D341Med (cell line): ENCODE measurements at places on chromosomes 7 and 10.

- DNase-seq: no peak
Observed at GRCh38 chr7:14414274-14414986, 425.0 kb upstream of the ETV1 start.

- DNase-seq: no peak
Observed at GRCh38 chr7:94410413-94411187, 15.9 kb downstream of the COL1A2 start.

DNA sequence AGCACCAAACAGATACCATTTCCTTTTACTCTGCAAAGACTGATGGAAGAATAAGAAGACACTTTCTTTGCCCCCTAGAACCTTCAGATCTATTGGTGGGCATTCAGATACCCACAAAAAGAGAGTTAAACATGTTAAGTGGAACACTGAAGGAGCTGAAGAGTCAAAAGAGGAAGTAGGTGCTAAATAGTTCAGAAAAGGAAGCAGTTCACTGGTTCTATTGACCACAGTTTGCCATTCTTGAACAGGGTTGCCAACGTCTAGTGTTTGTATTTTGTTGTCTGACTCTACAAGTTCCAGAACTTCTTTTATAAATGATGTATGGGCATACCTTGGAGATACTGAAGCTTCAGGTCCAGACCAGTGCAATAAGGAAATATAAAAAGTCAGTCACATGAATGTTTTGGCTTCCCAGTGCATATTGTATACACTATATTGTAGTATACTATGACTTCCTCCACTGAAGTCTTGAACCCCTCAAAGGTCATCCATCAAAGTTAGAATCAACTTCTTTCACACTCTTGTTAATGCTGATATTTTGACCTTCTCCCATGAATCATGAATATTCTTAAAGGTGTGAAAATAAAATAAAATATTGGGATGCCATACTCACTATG is 47.5 kb upstream of the AGR3 start:
- DNase-seq: no peak

GRCh38 chr10:93075369-93076221 is 1.9 kb downstream of the CYP26A1 start:
- DNase-seq: no peak

- no peak for DNase-seq
Observed at GRCh38 chr7:116142374-116142773, 68.0 kb upstream of the TES start.

DNA sequence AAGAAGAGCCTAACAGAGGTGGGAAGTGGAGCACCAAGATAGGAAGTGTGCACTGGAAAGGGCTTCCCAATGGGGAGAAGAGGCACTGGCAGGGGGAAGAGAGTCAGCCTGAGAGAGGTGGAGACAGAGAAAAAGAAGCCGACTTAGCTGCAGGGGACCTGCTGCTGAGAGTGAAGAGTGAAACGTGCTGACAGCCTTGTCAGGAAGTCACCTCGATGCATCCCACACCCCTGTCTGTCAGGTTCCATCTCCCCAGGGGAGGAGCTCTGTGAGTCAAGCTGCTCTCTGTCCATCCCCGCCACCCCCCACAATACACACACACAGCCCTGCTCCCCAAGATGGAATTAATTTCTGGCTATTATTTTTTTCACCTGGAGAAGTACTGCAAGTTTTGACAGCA is 14.0 kb downstream of the KAZALD1 start:
- DNase-seq: no peak

- no peak for DNase-seq
Observed at GRCh38 chr7:158397885-158398284, 189.7 kb downstream of the PTPRN2 start.

DNA sequence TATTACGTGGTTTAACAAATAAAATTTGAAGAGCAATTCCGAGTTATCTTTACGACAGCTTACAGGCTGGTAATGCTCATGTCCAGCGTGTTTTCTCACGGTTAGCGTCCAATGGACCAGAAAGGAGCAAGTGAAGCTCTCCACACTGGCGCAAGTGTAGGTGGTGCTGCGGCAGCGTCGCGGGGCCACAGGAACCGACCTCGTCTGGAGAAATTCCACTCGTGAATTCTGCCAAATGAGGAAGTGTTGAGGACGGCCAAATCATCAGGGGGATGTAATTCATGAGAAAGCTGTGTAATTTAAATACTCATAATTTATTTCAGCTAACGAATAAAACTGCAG is 350 bp upstream of the ZNF37A start:
- DNase-seq: no peak

DNA sequence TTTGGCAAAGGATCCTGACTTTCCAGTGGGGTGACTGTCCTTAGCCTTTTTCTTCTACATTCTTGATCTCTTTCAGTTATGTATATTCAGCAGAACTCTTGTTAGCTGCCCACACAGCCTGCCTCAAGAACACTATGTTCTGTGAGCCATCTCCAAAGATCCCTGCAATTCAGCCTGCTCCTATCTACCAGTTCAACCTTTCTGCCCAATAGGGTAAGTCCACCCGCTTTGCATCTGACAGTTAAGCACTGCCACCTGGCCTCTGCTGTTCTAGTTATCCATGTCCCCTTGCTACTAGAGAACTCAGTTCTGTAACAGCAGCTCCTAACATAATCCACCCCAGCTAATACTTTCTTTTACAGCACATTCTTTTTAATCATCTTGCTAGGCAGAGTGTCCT is 13.5 kb downstream of the OR9A2 start:
- no peak for DNase-seq

DNA sequence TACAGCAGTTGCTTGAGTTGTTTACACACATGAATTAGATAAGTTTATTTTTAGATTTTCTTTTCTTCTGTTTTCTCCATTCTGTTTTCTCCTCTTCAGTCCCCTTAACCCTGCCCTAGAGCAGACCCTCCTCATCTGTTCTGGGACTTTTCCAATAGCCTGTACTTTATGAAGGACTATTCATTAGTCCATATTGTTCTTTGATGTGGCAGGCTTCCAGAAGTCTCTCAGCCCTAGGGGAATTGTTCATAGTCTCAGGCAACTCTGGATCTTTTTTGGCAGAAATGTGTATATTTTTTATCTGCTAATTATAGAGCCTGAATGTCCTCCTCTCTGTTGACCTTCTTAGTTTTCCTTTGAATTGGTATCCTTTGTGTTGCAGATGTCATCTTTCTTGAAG is 25.4 kb downstream of the KAT6B start:
- DNase-seq: no peak

DNA sequence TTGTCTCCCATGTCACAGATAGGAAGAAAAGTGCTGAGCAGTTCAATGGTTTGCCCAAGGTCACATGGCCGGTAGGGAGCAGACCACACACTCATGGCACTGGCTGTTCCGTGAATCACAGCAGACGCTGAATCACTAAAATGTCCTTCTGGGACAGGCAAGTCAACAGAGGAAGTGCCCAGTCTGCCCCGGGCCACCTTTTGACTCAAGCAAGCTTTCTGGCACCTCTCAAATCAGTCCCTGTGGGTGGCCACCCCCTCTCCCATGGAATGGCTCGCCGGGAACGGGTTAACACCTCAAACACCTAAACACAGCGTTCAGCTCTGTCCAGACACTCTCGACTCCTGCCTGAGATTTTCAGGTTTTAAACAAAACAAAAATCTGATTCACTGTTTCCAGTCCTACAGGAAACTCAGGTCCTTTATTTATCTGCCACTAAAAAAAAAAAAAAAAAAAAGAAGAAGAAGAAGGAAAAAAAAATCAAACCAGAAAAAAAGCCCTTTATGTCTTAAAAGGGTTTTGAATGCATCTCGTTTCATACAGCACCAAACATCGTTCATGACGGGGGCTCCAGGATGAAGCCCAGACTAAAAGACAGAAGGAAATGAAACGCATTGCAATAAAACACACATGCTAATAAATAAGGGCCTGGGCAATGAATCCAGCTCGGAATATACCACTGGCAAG is 15.5 kb downstream of the CARD11 start:
- DNase-seq: no peak

DNA sequence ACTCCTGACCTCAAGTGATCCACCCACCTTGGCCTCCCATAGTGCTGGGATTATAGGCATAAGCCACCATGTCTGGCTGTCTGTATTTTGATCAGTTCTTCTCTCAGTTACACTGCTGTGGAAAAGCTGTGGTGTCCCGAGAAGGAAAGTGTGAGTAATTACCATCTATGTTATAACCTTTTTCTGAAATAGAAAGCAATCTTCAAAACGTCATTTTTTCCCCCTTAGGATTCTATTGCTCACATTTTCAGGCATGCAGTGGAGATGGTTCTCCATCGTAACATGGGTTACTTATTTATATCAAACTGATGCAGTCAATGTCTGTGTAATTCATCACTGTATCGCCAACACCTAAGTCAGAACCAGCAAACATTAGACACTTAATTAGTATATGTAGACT is 103.5 kb upstream of the FAM3C start:
- DNase-seq: no peak

DNA sequence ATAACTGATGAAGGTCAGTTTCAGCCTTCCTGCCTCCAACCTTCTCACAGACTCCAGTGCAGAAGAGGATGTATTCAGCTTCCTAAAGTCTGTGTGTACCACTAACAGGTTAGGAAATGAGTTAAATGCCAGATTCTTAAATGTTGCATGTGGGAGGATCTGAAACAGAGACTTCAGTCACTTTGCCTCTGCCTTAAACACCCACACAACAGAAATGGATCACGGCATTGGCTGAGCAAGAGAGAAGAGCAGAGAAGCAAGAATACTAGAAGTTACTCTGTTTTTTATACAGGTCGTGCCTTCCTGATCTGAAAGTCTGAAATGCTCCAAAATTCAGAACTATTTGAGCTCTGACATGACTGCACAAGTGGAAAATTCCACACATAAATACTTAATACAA is 98.9 kb upstream of the ARHGAP21 start:
- no peak for DNase-seq

DNA sequence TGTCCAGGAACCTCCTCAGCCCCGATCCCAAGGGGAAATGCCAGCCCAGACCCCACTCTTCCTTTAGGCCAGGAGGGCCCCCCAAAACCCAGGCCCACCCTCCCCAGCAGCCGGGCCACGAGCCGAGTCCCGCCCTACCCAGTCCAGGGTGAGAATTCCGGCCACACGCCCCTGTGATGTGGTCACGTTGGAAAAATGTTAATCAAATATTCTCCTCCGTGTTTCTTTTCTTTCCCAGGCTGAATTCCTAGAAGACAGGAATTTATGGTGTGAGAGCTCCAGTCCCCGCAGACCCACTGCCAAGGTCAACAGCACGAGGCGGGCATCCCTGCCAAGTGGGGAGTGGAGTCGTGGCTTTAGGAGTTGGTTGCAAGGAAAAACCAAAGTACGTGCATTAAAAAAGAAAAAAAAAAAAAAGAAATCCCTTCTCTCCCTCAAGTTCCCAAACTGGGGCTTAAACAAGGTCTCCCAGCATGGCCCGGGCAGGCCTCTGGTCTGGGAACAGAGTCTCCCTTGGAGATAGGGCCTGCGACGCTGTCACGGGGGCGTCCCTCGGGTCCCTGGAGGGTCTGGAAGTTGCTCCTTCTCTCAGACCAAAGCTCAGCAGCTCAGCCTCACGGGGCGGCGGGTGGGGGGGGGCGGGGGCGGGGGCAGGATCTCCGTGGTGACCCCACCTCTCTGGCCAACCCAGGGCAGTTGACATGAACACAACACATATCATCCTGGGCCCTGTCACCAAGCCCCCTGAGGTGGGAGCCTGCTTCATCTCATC is 28.1 kb upstream of the ELN start:
- no peak for DNase-seq

DNA sequence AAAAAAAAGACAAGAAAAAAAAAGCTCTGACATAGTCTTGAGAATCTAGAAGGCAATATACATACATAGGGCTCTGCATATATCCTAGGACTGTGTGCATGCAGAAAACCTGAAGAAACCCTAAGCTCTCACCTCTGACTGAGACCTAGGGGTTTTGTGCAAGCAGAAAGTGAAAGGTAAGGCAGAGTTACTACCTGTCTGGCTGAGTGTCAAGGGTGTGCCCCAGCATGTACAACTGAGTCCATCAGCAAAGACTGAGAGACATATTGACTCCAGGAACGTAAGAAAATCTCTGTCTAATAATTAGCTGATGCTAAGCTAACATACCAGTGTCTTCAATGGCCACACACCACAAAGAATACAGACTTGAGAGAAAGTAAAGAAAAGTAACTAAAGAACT is 16.3 kb upstream of the HNRNPH3 start:
- no peak for DNase-seq

DNA sequence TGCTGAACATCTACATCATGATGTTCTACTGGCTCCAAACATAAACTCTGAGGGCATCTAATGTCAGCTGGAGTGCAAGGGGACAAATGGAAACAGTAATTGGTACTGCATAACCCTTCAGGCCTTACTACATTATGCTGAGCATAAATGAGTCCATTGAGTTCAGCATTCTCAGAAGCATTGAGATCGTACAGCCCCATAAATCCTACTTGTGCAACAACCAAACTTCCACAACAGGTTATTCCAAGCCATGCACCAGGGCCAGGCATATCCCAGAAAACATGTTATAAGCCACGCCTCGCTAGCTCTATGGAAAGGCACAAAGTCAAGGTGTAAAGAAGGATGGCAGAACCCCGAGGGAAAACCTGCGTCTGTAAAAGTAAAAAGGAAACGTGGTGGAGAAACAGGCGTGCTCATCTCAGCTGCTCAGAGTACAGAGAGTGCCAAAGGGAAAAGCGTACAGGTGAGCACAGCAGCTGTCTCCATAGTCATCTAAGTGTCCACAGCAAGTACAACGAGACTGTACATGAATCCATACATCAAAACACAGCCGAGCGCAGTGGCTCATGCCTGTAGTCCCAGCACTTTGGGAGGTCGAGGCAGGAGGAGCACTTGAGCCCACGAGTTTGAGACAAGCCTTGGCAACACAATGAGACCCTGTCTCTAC is 124.6 kb downstream of the PARD3 start:
- DNase-seq: no peak

DNA sequence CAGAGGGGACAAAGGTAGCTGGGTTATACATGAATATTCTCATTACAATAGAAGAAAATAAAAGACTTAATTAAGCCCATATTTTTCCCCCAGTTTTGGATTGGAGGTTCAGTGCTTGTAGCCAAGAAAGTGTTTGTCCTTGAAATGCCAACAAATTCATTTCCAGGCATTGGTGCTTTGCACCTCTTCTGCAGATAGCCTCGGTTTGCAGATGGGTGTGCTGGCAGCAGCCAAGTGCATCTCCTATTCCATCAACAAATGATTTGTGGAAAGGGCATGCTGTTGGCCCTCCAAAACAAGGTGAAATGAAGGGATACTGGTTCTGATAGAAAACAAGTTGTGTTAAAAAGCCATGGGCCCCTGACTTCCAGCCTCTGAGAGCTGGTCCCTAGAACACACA is 187.3 kb downstream of the DPY19L1 start:
- no peak for DNase-seq

- no peak for DNase-seq
Observed at GRCh38 chr7:157046681-157047080, 36.2 kb upstream of the MNX1 start.

GRCh38 chr10:69839696-69840345 is 38.1 kb downstream of the COL13A1 start:
- DNase-seq: no peak
